A673 (cell line): ENCODE measurements at places on chromosomes 7 and 10. TPM values are rescaled to one million over a fixed set of nuclear protein-coding genes. Genes with fewer than 3 reads are reported as not detected.
A peak's percentile ranks its signal among the peaks of the same experiment; 100 is the strongest.

Gene PNLIP
- not detected in 2 replicates for total RNA-seq

Gene GLI3
- 52.6 and 58.7 TPM in 2 replicates for total RNA-seq

Gene CAV1
- 1,757 and 2,074 TPM in 2 replicates for total RNA-seq

- DNase-seq, result no peak
Observed at GRCh38 chr10:30784524-30784896, 155.0 kb upstream of the LYZL2 start.

- DNase-seq, result no peak
Observed at GRCh38 chr7:149494738-149495368, 2.8 kb downstream of the ZNF746 start.

GRCh38 chr10:53841483-53842145 lies 959.4 kb downstream of the PCDH15 start:
- DNase-seq, result no peak

GRCh38 chr10:121975295-121976086 lies 474 bp upstream of the NSMCE4A start:
- no peak for DNase-seq

DNA sequence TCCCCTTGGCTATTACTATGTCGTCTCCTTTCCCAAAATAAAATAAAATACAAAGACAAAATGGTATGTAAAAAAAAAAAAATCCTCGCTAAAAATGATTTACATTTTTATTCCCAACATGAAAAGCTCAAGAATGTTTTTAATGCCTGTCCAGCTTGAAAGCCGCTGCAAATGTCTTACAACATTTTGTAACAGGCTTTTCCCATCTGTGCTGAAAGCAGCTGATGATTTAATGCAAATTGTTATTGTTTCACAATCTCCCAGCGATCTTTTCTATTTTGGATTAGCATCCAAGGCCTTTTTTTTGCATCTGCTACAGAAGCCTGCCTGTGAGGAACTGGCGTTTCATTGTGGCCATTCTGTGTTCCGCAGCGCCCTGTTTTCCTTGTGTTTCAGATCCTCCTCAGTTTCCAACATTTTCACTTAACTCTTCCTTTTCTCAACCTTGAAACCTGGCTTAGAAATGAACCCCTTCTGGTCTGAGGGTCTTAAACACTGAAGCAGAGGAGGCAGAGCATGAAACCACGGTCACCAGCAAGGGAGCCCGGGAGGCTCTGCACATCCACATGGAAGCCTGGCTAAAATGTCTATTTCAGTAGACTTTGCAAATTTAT lies 712.1 kb downstream of the PARD3 start:
- DNase-seq, result peak; percentile 11

DNA sequence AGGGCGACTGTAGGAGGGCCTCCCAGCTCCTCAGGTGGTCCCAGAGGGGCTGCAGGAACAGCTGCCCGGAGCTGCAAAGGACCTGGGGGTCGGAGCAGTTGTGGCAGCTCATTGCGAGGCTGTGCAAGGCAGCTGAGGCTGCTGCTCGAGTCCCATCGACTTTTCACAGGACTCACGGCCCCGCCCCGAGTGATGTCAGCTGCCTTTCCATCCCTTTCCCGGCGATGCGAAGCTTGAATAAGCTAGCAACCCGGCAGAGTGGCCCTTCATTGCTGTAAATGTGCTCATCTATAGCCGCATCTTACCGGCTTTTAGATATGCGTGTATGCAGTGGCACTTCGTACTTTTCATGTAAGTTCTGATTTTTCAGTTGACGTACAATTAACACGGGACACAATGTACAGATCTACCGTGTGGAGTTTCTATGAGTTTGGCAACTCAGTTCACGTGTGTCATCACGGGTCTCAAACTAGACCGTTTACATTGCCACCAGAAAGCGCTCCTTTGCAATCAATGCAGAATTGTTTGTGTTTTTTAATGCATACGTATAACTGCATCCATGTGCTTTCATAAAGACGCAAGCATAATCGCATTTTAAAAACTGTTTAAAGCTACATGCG lies at the start of gene CH25H:
Gene CH25H, minus strand, starts transcription at position 137 of the 620 bp plus-strand sequence. Its CDS starts 25 bp downstream, at position 112.
- peak; percentile 87 for DNase-seq

- no peak for DNase-seq
Observed at GRCh38 chr7:155713384-155713783, 68.9 kb downstream of the RBM33 start.

GRCh38 chr10:23291551-23292334 lies 52.9 kb downstream of the C10orf67 start:
- peak; percentile 45 for DNase-seq

DNA sequence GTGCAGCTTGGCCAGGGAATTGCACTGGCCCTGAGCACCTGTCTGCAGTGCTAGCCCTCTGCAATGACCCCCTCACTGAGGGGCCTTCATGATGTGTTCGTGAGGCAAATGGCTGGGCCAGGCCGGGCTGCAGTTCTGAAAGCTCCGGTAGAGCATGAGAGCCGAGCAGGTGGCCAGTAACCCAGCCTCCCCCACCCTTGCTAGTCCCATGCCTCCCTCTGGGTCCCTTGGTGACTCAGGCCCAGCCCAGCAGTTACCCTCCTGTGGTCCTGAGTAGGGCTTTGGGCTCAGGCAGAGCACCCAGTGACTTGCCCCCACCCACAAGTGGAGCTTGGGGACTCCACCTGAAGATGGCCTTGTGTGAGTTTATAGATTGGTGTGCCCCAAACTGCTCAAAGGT lies 16.1 kb upstream of the CSGALNACT2 start:
- DNase-seq, result no peak

GRCh38 chr7:99312316-99313203 lies 13.1 kb upstream of the ARPC1A start:
- peak; percentile 79 for DNase-seq

DNA sequence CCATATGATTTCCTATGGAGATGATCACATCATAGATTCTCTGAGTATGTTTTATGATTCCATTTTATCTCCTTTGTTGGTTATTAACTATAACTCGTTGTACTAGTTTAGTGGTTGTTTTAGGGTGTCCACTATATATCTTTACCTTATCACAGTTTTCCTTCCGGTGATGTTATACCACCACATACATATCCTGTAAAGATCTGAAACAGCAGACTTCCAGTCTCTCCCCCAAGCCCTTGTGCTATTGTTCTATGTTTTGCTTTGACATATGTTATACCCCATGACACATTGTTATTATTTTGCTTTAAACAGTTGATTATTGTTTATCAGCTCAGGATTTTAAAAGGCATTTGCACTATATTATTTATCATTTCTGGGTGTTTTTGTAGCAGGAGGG lies 7.3 kb downstream of the IL15RA start:
- DNase-seq, result no peak

- DNase-seq, result no peak
Observed at GRCh38 chr7:34752929-34753328, 94.9 kb downstream of the NPSR1 start.

DNA sequence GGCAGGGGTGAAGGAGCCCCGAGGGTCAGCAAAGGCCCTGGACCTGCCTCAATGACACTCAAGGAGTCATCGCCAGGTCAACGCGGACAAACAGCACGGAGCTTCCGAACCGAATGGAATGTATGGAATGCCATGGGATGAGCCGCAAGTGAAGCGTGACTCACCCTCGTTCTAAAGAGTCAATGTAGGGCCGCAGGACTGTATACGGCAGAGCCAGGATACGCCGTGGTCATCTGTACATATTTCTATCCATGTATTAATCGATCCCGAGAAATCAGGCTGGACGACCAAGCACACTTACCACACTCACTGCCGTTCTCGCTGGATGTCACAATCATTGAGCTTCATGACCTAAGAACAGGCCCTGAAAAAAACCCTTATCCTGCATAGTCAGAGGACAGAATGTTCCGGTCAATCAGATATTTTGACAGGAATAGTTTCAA lies 4.3 kb downstream of the SNX8 start:
- DNase-seq, result no peak

DNA sequence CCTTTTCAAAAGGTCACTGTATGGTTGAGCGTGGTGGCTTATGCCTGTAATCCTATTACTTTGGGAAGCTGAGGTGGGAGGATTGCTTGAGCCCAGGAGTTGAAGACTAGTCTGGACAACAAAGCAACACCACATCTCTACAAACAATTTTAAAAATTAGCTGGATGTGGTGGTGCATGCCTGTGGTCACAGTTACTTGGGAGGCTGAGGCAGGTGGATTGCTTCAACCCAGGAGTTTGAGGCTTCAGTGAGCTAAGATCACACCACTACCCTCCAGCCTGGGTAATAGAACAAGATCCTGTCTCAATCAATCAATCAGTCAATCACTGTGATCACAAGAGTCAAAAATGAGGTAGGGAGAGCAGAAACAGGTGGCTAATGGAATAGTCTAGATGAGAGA lies 97.0 kb downstream of the SUGCT start:
- no peak for DNase-seq

DNA sequence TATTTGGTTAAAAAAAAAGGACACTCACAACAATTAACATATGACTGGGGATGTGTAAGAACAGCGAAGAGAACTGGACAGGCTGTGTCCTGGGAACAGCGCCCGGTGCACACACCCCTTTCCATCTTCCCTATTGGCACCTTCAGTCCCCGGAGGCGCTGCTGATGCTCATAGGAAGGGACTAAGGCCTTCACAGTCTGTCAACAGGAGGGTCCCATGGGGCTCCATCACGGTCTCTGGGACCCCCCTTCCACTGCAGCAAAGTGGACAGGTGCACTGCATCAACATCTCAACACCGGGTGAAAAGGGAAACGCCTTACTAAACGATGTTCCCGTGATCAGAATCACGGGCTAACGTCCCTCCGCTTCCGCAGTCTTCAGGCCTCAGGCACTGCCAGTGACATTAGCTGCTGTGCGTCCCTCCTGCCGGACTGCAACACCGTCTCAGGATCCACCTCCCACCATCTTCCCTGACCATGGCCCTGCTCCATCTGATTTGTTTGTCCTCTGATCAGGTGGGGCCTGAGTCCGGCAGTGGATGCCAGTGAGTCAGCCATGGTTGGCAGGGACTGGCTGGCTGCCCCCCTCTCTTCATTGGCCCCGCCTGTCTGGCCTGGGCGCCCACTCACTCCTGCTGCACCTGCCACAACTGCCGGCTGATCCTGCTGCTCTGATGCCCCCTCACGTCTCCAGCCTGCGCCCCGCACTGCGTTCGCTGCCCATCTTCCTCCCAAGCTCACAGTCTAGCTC lies 614.7 kb downstream of the DNAJB6 start:
- no peak for DNase-seq

DNA sequence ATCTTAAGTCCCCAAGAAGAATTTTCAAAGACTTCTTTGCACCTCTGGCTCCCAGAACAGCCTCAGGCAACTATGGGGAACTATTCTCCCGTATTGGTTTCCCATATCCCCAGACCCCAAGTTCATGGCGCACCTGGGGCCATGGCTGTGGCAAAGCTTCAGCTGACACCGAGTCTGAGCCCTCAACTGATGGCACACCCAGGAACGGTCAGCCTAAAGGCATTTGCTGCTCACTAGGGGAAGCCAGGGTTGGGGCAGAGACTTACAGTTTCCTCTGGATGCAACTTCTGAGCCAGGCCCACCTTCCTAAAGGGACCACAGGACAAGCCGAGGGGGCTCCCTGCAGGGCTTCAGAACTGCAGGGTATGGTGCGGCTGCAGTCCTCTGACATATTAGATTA lies 13.7 kb upstream of the CPA1 start:
- DNase-seq, result no peak
